ENCODE measurements at places on chromosomes 2 and 18. TPM values are rescaled to one million over a fixed set of nuclear protein-coding genes. Genes with fewer than 3 reads are reported as not detected.

CAPN10 gene
- total RNA-seq: 22.1 TPM

DNA sequence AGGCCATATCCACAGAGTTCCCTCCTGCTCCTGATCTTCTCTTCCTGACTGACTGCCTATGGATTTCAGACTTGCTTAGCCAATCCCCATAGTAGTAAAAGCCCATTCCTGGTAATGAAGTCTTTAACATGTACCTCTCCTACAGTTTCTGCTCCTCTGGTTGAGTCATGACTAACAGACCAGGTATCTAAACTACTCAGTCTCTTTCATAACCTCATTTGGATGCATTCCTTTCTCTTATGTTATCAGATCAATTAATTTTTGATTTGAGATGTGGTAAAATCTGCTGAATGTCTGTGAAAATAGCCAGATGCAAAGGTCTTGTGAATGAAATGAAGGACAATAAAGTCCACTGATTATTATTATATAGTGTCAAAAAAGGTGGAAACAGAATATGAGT, 198.0 kb downstream of the NBAS start:
- no peak overlapping the region for H3K27ac ChIP-seq
- H3K4me1 ChIP-seq: peaks cover 17% of the 10 kb centered on the region
- no peaks in the 10 kb centered on the region for H3K27me3 ChIP-seq
- no peak overlapping the region for H3K4me3 ChIP-seq
- no peak for DNase-seq

RASGRP3 gene
- total RNA-seq: 0.72 TPM

DSG4 gene
- not detected for total RNA-seq

OXER1 gene
- not detected for total RNA-seq

DNA sequence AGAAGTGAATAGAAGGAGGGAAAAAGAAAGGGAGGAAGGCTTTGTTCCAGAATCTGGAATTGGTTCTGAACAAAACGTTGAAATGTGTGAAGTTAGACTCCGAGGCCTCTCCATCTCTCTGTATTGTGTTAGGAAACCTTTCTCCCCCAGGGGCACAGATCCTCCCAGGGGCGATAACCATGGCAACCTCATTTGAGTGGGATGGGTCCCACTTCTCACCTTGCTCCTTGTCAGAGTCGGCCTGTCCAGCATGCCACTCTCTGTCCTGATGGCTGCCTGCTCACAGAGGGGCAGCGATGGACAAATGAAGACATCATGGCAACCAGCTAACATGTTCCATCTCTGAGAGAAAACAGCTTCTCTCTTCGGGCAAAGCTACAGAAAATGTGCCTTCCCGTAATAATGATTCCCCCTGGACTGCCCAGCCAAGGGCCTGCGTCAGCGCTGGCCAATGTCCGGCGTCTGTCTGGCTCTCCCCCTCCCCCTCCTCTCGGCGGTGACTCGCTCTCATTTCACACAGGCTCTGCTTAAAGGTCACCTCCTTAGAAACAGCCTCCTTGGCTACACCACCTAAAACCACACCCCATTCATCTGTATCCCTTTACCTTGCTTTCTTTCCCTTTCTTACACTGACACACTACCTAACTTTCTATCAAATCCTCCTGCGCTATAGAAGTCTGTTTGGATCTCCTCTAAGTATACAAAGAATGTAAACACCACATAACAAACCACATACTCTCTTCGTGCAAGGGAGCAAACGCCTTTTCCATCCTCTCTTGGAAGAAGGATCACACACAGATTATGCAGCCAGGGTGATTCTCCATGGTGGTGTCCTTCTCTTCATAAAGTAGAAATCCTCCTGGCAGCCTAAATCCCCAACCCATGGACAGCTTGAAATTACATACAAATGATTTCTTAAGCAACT, 32.1 kb upstream of the TTC39C start:
- H3K27me3 ChIP-seq: no peaks in the 10 kb centered on the region
- no peaks in the 10 kb centered on the region for H3K36me3 ChIP-seq
- peak overlapping the region; percentile 47 for H3K4me3 ChIP-seq
- H3K27ac ChIP-seq: peak overlapping the region; percentile 67

GRCh38 chr2:13401312-13401711, 684.6 kb downstream of the TRIB2 start:
- H3K4me3 ChIP-seq: no peak overlapping the region
- no peak for DNase-seq
- H3K36me3 ChIP-seq: no peaks in the 10 kb centered on the region
- no peaks in the 10 kb centered on the region for H3K27me3 ChIP-seq

DNA sequence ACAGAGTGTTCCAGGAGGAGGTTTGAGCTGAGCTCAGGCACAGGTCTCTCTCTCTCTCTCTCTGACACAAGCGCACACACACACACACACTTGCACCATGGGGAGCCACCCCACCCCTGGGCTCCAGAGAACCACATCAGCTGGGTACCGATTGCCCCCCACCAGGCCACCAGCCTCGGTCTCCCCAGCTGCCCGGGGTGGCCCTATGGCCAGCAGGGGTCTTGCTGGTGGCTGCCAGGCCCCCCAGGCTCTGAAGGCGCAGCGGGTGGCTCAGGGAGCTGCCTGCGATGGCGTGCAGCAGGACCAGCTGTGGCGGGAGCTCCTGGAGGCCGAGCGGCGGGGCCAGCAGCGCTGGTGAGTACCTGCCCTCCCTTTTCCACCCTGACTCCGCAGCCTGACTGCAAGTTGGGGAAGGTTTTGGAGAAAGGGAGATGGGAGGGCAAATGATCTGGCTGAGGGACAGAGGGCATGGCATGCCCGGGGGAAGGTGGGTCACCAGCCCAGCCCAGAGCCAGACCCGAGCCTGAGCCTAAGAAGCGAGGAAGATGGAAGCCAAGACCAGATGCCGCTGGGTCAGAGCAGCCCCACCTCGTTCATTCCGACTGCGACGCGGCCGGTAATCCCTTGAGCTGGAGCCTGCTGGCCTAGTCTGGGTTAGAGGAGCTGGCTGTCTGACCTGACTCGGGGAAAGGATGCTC, 21.9 kb upstream of the SLC66A3 start:
- H3K36me3 ChIP-seq: no peaks in the 10 kb centered on the region
- DNase-seq: no peak
- H3K4me1 ChIP-seq: peaks cover 18% of the 10 kb centered on the region

GRCh38 chr2:6865346-6866274, at the start of gene CMPK2:
Gene CMPK2, minus strand, starts transcription at chr2:6865907. Its CDS starts 211 bp downstream, at chr2:6865696.
- H3K4me1 ChIP-seq: peaks cover 6% of the 10 kb centered on the region
- H3K27ac ChIP-seq: no peak within 1 kb of the TSS
- no peaks in the 10 kb centered on the region for H3K36me3 ChIP-seq

DNA sequence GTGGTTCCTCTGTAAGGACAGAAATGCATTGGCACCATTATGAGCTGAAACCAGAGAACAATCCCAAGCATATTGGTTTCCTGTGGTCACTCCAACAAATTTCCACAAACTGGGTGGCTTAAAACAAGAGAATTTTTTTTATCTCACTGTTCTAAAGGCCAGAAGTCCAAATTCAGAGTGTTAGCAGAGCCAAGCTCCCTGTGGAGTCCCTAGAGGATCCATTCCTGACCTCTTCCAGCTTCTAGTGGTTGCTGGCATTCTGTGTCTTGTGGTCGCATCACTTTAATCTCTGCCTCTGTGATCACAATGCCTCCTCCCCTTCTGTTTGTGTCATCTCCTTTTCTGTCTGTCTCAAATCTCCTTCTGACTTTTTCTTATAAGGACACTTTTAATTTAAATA, 380.3 kb downstream of the NYAP2 start:
- no peaks in the 10 kb centered on the region for H3K27me3 ChIP-seq
- DNase-seq: no peak
- H3K4me3 ChIP-seq: no peak overlapping the region
- H3K36me3 ChIP-seq: no peaks in the 10 kb centered on the region
- no peak overlapping the region for H3K27ac ChIP-seq

ASTL gene
- total RNA-seq: not detected

GRCh38 chr2:127046579-127046978, 60.4 kb downstream of the BIN1 start:
- DNase-seq: peak; percentile 57
- no peak overlapping the region for H3K4me3 ChIP-seq
- H3K27ac ChIP-seq: no peak overlapping the region
- no peaks in the 10 kb centered on the region for H3K36me3 ChIP-seq

DNA sequence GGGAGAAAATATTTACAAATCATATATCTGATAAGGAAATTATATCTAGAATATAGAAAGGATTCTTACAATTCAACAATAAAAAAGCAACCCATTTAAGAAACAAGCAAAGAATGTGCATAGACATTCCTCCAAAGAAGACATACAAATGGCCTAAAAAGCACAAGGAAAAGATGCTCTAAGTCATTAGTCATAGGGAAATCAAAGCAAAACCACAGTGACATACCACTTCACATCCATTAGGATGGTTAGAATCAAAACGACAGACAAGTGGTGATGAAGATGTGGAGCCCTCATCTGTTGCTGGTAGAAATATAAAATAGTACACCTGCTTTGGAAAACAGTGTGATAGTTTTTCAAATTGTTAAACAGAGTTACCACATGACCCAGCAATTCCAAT, 48.2 kb downstream of the MAPRE2 start:
- no peak overlapping the region for H3K4me3 ChIP-seq
- peak overlapping the region; percentile 20 for H3K27ac ChIP-seq
- no peaks in the 10 kb centered on the region for H3K36me3 ChIP-seq
- H3K27me3 ChIP-seq: no peaks in the 10 kb centered on the region

MARCO gene
- total RNA-seq: not detected

DNA sequence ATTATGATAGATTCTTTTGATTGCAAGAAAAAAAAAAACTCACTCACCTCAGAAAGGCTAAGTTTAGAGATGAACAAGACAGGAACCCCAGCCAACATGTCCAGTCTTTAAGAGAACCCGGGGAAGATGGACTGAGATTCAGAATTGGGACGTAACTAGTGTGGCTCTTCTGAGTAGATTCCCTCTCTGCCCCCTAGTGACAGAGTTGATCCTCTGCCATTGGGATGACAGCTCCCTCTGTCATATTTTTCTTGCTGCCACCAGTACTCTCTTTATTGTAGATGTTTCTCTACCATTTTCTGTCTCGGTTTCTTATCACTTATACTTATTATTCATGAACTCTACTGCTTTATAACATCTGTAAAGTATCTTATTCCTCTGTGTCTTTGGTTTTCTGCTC, 77.7 kb downstream of the GULP1 start:
- H3K4me1 ChIP-seq: no peaks in the 10 kb centered on the region
- peak; percentile 73 for DNase-seq
- H3K27me3 ChIP-seq: no peaks in the 10 kb centered on the region
- no peaks in the 10 kb centered on the region for H3K36me3 ChIP-seq
- no peak overlapping the region for H3K4me3 ChIP-seq

SALL3 gene
- not detected for total RNA-seq

DNA sequence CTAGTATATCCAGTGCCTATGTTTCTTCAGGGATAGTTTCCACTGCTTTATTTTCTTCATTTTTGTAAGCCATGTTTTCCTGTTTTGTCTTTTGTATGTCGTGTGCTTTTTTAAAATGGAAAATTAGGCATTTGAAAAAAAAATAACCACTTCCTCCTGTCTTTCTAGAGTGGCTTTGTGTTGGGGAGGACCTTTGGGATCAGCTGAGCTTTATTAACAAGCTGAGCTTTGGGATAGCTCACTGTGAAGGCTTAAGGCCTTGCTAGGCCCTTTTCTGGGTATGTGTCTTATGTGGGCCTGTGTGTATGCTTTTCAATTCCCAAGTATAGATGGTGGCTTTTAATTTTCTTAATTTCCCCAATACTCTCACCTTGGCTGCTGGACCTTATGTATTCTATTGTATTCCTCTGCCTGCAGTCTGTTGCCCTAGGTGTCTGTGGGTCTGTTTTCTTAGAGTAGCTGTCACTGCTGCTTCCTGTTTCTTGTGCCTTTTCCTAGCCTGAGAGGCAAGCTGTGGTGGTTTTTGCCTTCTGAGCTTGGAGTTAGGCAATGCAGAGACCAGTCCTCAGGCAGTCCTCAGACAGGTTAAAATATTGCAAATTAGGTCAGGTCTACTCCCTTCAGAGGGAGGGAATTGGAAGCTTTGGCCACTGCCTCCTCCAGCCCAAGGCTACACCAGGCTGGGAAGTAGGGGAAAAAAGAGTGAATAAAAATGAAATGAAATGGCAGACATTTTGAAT, 134.7 kb downstream of the LDLRAD4 start:
- no peak overlapping the region for H3K27ac ChIP-seq
- H3K4me1 ChIP-seq: no peaks in the 10 kb centered on the region
- no peaks in the 10 kb centered on the region for H3K27me3 ChIP-seq
- H3K36me3 ChIP-seq: no peaks in the 10 kb centered on the region
- no peak overlapping the region for H3K4me3 ChIP-seq
- no peak for DNase-seq
